Hematopoietic multipotent progenitor cell (in vitro differentiated cells): ENCODE measurements at places on chromosomes 12 and 14. TPM values are rescaled to one million over a fixed set of nuclear protein-coding genes. Genes with fewer than 3 reads are reported as not detected.

DNA sequence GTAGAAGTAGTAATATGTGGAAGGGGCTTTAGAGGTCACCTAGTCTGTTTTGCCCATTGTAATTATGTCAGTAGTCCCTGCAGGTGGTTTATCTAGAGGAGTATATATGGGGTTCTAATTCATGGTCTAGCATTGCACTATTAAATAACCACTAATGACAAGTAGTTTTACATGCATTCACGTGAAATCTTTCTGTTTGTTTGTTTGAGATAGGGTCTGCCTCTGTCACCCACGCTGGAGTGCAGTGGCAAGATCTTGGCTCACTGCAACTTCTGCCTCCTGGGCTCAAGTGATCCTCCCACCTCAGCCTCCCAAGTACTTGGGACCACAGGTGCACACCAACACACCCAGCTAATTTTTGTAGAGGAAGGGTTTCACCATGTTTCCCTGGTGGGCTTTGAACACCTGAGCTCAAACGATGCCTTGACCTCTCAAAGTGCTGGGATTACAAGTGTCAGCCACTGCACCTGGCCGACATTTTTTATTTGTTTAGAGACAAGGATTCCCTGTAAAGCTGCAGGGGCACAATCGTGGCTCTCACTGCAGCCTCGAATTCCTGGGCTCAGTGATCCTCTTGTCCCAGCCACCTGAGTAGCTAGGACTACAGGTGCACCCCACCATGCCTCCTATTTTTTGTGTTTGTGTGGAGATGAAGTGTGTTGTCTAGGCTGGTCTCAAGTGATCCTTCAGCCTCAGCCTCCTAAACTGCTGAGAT is 12.0 kb upstream of the PSEN1 start:
- DNase-seq = no peak

GRCh38 chr14:91987192-91987591 is 39.7 kb upstream of the FBLN5 start:
- no peak for DNase-seq

DNA sequence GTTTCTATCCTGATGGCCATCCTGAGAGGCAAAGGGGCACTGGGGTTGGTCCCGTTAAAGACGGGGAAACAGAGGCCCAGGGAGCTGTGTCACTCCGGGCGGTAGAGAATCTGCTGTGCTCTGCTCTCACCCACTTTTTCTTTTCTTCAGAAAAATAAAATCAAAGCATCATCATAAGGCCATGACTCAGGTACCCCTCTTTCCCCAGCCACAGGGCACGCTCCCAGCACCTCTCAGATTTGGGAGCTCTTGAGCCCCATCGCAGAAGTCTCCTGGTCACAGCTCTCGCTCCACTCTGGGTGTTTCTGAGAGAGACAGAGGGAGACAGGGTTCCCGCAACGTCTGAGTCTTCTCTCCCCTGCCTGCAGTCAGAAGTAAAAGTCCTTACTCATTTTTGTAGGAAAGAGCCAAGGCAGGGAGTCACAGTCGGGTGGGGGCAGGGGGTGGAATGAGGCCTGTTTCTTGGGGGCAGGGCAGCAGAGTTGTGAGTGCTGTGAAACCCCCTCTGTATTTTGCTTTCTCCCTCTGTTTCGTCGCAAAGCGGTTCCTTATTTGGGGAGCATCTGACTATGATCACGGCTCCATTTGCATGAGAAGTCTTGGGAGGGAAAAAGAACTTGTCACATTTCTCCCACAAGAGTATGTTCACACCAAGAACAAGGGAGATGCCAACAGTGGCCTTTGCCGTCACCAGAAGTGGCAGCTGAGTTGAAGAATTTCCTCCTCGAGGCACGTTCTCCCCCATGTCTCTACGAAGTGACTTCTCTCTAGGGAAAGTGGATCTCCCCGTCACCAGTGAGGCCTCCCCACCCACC is 139.0 kb downstream of the BCL11B start:
- no peak for DNase-seq

DNA sequence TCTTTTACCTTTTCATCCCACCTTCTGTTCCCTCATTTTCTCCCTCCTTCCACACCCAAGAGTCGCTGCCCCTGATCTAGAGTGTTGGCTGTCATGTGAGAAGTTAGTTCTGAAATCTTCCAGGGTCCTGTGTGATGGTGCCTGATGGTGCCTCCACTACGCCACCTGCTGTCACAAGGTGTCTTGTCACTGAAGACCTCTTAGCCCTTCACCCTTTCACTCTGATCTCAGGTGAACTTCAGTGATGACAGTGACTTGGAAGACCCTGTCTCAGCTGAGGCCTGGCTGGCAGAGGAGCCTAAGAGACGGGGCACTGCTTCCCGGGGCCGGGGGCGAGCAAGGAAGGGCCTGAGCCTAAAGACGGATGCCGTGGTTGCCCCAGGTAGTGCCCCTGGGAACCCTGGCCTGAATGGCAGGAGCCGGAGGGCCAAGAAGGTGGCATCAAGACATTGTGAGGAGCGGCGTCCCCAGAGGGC is 7.6 kb upstream of the PFDN5 start:
- peak; percentile 59 for DNase-seq

GRCh38 chr14:36320897-36321381 is 502 bp upstream of the MBIP start:
- DNase-seq = no peak

- DNase-seq = no peak
Measured at GRCh38 chr12:15562263-15562662, 226.9 kb downstream of the EPS8 start.

GRCh38 chr12:97800561-97800960 is 338.0 kb downstream of the RMST start:
- DNase-seq = no peak

- no peak for DNase-seq
Measured at GRCh38 chr12:120472521-120472920, 3.0 kb upstream of the SRSF9 start.

GRCh38 chr12:124369055-124369826 is 74.3 kb downstream of the RFLNA start:
- no peak for DNase-seq

GRCh38 chr14:104689881-104690711 is 678 bp downstream of the INF2 start:
- no peak for DNase-seq

GRCh38 chr12:116552773-116553373 is 6.3 kb upstream of the MAP1LC3B2 start:
- no peak for DNase-seq

DNA sequence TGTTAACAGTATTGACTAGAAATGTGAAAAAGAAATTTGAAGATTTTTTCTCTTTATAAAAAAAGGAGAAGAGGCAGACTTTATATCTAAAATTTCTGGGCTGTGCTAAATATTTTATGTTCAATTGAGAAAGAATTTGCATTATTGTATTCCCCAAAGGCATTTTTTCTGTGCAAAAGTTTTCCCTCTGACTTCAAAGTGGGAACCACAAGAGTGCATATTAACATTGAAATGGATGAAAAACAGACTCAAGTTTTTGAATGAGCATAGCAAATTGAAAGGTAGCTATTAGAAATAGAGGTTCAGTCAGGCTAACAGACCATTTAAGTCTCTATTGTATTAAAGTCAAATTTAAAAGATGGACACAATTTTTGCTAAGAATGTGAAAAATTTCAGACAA is 95.2 kb downstream of the RASSF9 start:
- DNase-seq = no peak

DNA sequence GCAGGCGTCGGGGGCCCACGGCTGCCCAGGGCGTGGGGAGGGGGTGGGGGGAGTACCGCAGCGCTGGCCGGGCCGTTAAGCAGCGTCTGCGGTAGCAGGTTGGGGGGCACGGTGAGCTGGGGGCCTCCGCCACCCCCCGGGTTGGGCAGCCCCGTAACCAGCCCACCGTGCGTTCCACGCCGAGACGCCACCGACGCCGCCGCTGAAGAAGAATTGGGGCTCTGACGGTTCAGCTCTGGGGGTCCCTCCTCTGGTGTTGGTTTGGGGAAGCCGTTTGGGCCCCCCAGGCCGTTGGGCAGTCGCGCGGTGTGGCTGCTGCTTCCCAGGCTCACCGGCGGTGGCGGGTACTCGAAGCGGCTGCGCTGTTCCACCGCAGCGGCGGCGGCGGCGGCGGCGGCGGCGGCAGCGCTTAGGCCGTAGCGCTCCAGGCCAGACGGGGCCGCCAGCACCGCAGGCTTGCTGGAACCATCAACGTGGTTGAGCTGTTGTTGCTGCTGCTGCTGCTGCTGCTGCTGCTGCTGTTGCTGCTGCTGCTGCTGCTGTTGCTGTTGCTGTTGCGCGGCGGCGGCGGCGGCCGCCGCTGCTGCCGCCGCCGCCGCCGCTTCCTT is 1.5 kb downstream of the IRF2BPL start:
- peak; percentile 61 for DNase-seq

The LYZ gene
- total RNA-seq = 55.5 TPM

The LGMN gene
- 4.6 TPM for total RNA-seq

The TMEM233 gene
- not detected for total RNA-seq

The ANKS1B gene
- not detected for total RNA-seq

The GZMH gene
- 0.27 TPM for total RNA-seq
